ENCODE measurements at places on chromosomes 3 and 15. TPM values are rescaled to one million over a fixed set of nuclear protein-coding genes. Genes with fewer than 3 reads are reported as not detected.

GRCh38 chr3:48399387-48400172, 27.6 kb downstream of the FBXW12 start:
- DNase-seq: no peak

GRCh38 chr3:51139616-51140015, 245.5 kb upstream of the MANF start:
- no peak for DNase-seq

GRCh38 chr3:135272026-135272669, 477.1 kb downstream of the EPHB1 start:
- no peak for DNase-seq

- DNase-seq: no peak
Measured at GRCh38 chr15:72758182-72758581, 25.4 kb downstream of the ADPGK start.

- no peak for DNase-seq
Measured at GRCh38 chr3:151400341-151400740, 15.8 kb upstream of the P2RY12 start.

The KLHL6 gene
- polyA plus RNA-seq: 1.1 TPM

DNA sequence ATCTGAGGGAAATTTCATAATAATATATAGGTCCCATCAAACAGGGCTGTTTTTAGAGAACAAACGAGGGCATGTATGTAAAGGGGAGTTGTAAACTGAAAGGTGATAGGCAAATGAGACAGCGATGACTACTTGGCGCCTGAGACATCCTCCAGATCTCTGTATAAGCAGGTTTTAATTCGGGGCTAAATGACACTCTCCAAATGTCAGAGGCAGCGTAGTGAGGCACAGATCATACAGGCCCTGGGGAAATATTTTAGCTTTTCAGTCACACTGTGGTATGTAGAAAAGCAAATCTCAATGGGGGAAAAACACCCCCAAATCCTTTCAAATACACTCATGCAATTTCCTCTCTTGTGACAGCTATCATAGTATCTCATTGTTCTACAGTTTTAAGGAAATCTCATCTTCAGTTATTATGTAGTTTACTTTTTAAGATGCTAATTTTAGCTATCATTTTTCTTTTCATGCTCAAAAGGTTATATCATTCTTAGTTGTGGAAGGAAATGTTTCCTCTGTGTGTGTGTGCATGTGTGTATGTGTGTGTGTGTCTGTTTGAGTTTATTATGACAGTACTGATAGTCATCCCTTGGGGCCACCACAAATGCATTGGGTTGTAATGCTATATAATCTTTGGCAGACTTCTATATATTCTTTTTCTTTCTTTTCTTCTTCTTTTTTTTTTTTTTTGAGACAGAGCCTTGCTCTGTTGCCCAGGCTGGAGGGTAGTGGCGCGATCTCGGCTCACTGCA, 1.1 kb downstream of the TPRG1 start:
- DNase-seq: no peak

DNA sequence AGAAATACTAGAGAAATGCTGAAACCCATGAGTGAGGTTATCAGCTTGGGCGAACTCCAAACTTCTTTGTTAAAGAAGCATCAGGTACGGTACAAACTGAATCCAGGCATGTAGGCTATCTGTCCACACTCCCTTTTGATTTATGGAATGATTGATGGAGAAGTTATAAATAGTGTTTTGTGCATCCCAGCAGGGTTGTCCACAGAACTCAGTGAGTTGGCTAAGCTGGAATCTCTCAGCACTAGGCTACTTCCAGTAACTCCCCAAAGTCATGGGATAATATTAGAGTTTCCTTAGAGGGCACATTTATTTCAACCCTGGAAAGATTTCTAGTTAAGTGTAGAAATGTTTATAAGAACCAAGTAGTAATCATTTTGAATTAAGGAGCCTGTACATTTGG, 186.2 kb upstream of the CRBN start:
- no peak for DNase-seq

The FBXL22 gene
- 1.0 TPM for polyA plus RNA-seq

DNA sequence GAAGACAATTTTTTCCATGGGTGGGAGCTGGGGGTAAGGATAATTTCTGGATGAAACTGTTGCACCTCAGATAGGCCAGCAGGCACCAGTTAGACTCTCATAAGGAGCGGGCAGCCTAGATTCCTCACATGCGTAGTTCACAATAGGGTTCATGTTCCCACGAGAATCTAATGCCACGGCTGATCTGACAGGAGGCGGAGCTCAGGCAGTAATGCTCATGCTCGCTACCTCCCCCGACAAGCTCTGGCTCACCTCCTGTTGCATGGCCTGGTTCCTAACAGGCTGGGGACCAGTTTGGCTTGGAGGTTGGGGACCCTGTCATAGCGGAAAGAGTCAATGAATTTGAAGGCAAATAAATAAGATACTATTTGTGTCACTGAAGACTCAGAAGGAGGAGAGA, 105.5 kb downstream of the PLD1 start:
- no peak for DNase-seq

- no peak for DNase-seq
Measured at GRCh38 chr3:56890448-56891091, 88.8 kb upstream of the ARHGEF3 start.

The ATP13A3 gene
- polyA plus RNA-seq: 65.6 TPM

- no peak for DNase-seq
Measured at GRCh38 chr15:40058476-40059140, 19.6 kb upstream of the SRP14 start.

The GOLGA8H gene
- 0.87 TPM for polyA plus RNA-seq

The RASL12 gene
- polyA plus RNA-seq: 6.9 TPM

DNA sequence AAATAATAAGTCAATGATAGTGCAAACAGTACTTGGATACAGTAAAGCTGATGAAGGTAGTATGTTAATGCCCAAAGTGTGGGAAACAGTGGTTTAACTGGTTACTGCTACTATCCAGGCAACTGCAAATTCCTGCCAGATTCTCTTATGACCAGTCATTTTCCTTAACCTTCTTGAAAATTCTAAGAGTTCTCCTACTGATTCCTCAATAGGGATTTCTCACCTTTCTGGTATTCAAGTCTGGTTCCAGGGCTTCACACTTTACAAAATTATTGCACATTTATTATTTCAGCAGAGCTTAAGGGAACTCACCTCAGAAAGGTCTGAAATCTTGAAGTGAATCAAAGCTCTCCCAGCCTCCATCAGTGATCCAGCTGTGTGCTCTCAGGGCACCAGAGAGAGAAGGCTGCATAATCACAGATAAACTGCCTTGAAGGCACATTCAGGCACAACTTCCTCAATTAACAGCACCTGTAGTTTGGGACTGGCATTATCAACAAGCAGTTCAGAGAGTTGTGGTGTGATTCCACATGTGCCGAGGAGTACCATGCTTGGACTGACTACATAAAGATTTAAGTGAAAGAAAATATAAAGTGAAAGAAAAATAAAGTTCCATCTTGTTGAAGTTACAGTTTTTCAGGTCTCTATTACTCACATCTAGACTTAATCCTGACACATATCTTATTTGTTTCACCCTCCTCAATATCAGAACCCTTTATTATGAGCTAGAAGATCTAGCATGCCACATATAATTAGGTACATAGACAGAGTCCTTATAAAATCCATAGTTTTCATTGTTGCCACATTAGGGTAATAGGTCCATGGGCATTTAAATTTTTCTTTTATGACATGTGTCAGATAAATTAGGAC, 59.5 kb upstream of the TIPARP start:
- no peak for DNase-seq

The CEP63 gene
- 35.4 TPM for polyA plus RNA-seq

DNA sequence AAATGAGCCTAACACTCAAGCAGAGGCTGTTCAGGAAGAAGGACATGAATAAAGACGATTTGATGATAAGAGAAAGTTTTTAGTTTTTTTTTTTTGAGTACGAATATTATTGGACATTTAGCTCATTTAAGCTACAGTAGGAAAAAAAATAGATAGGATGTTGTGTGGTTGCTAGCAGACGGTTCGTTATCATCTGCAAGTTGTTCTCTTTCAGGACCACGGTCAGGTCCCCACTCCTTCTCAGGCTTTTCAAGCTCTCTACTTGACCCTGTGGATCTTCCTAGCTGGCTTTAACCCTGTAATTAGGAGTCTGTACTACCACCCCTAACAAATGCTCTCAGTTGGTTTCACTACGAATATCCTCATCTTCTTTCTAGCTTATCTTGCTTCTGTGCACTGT, 1.1 kb downstream of the KCNH8 start:
- DNase-seq: peak; percentile 42

- DNase-seq: no peak
Measured at GRCh38 chr3:160368804-160369203, 30.2 kb downstream of the IFT80 start.

GRCh38 chr3:158792709-158793108, 9.1 kb upstream of the MFSD1 start:
- no peak for DNase-seq

Measured in left renal pelvis (tissue), 4 donors.